Epithelial cell of umbilical artery (primary cell): ENCODE measurements at places on chromosomes 6 and 20. TPM values are rescaled to one million over a fixed set of nuclear protein-coding genes. Genes with fewer than 3 reads are reported as not detected.

Gene NKAIN4
- not detected in 2 replicates for total RNA-seq

Gene MUC22
- not detected in 2 replicates for total RNA-seq

Gene GATA5
- total RNA-seq: not detected in 2 replicates

Gene SLC22A16
- total RNA-seq: not detected in 2 replicates

Gene TTLL9
- total RNA-seq: not detected in 2 replicates

Gene LTB
- total RNA-seq: 3.2 and 6.7 TPM in 2 replicates

Gene C6orf15
- not detected in 2 replicates for total RNA-seq

Gene PPIL6
- 1.7 and 2.3 TPM in 2 replicates for total RNA-seq

Gene VWA7
- total RNA-seq: not detected in 2 replicates

Gene SDCBP2
- total RNA-seq: 3.9 and 5.9 TPM in 2 replicates
